NCI-H187 treated with DMSO at 0.1 percent for 48 hours (cell line): ENCODE measurements at places on chromosomes 16 and 17.

DNA sequence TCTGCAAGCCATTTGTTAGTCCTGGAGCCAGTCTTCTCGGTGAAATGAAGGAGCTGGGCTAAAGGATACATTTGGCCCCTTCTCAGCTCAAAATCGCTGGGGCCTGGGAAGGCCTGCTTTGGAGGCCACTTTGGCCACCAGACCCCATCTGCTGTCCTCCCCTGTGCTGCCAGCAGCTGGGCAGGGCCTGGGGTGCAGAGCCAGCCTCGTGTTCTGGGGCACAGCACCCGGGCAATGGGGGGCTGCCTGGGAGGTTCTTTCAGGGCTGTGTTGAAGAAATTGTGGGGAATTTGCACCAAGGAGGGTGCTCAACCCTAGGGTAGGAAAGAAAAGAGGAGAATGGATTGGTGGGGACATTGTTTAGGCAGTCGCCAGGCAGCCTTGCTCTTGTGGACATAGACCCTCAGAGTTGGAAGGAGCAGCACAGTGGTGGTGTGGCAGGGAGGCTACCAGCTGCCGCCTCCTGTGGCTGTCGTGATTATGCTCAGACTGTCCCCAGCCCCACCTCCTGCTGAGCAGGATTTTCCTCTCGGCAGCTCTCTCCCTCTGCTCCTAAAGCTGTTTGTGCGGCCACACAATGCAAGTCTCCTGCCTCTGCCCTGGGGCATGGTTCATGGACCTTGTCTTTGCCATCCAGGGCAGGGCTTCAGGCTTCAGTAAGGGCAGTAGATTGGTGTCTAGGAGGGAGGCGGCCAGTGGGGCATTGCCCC lies 174.8 kb downstream of the NTN1 start:
- DNase-seq, result no peak

GRCh38 chr16:66222756-66223155 lies 143.7 kb upstream of the CDH5 start:
- DNase-seq, result no peak

DNA sequence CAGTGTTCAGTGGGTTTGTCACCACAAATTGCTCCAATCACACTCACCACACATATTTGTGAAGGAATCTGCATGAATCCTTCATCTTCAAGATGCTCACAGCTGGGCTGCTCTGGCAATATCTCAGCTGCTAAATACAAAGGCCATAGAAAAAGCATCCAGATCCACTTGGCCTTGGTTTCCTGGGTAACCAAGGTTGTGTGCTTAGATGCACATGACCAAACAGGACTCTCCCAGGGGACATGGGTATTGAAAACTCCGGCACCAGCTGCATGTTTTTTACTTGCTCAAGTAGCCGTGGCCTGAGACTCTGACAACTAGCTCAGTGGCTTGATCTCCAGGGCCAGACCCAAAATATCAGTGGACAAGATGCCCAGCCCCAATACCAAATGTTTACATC lies 131.3 kb downstream of the CBLN1 start:
- peak; percentile 85 for DNase-seq

- DNase-seq, result no peak
These were observed 11.7 kb upstream of the HS3ST3B1 start for GRCh38 chr17:14289162-14289561.

- DNase-seq, result no peak
These were observed 9.1 kb upstream of the SIAH1 start for GRCh38 chr16:48394355-48394703.
